ENCODE measurements at places on chromosomes 4 and X.

GRCh38 chr4:80566203-80566872, 230.8 kb downstream of the CFAP299 start:
- DNase-seq = no peak

DNA sequence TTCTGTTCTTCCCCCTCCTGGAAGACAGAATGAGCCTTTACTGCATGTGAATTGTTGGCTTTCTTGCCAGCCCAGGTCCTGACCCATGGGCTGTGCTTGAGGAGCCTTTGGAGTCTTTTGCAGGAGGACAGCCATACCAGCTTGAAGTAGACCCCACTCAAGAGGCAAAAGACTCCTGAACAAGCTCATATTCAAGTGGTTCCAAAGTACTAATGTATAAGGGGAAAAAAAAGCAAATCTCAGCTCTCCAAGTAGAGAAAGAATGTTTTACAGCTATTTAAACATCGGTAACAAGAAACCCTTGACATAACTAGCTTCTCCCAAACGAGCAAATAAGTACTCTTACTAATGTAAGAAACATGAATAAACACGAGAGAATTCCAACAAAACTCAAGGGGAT, 174.9 kb upstream of the MXRA5 start:
- no peak for DNase-seq

- peak; percentile 36 for DNase-seq
These were observed 16.9 kb downstream of the NKX3-2 start for GRCh38 chr4:13527192-13527980.

- DNase-seq = no peak
These were observed 103.5 kb downstream of the WWC2 start for GRCh38 chr4:183202523-183202922.

GRCh38 chrX:1835056-1835455, 220.2 kb downstream of the ASMT start:
- no peak for DNase-seq

GRCh38 chr4:141294306-141294705, 73.6 kb downstream of the ZNF330 start:
- DNase-seq = no peak

GRCh38 chr4:77187322-77187721, 30.3 kb downstream of the CCNG2 start:
- no peak for DNase-seq

DNA sequence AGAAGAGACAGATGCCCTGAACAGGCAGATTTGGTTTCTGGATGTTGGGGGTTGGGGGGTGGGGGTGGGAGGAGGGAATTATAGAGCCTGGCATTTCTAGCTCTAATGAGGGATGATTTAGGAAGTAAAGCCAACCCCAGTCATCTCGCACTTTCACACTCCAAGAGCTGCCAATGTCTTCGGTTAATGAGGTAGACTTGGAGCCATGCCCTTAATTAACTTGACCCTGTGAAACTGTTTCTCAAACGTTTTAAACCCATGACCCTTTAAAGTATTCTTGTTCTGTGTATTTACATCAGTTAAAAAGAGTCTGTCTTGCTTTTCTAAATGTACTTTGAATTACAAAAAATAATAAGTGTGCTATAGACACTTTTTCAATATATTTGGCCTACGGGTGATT, 466.9 kb downstream of the FAT4 start:
- DNase-seq = no peak

GRCh38 chr4:71294301-71294700, 44.5 kb upstream of the SLC4A4 start:
- no peak for DNase-seq

DNA sequence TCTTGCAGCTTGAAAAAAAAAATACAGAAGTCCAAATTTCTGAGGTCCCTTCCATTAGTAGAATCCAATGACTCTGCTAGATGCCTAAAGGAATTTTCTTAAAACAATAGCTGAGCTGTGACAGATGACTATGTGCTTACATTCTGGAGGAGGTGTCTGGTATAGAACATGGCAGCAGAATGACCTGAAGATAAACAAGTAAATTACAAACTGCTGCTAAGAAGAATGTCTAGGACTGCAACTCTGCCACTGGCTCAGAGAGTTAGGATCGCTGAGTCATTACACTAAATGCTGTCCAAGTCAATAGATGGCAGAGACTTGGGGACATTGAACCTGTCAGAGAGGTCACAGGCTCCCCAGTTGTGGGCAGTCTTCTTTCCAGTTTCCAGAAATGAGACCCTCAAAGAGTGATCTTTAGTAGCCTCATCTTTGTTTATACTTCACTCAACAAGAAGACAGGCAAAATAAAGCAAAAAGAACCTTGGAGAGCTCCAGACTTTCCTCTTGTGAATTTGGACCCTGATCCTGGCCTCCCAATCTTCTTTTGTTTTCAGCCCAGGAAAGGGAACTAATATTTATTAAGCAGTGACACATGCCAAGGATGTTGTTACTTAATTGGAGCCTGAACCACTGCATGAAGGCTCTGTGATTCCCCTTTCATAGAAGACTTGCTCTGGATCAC, 56.4 kb upstream of the SCML1 start:
- no peak for DNase-seq

GRCh38 chr4:129926936-129927335, 831.0 kb downstream of the C4orf33 start:
- no peak for DNase-seq

GRCh38 chrX:69025802-69026301, 139.4 kb downstream of the PJA1 start:
- DNase-seq = no peak

DNA sequence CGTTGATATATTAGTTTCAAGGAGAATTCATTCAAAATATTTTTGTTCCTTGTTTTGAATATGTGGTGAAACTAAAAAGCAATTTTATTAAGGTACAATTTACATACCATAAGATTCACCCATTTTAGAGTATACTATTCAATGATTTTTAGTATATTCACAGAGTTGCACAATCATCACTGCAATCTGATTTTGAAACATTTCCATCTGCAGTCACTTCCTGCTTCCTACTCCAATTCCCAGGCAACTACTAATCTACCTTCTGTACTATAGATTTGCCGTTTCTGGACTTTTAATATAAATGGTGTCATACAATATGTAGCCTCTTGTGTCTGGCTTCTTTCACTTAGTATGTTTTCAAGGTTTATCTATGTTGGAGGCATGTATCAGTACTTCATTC, 71.3 kb downstream of the SLC9A7 start:
- DNase-seq = no peak

DNA sequence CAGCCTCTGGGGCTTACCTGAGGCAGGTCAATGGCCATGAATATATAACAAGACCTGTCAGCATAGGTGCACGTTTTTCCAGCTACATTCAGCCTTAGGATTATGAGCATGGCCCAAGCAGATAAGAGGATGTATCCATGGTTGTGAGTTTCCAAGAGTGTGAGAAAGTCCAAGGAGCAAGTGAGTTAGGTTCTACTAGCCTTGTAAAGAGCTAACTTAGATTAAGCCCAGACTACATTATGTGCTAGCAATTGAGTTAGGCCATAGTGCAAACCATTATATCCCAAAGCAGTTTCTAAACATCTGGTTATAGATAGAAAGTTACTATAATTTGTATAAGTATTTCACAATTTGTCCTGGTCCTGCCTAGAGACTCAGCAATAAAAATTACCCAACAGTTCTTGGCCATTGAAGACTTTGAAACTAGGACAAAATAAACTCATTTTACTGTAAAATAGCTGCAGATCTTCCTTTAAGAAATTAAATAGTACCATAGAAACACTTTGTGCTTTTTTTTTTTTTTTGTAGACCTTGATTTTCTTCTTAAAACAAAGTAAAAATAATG, 312.0 kb downstream of the CAMK2D start:
- DNase-seq = no peak

- DNase-seq = no peak
These were observed 24.8 kb downstream of the DKK2 start for GRCh38 chr4:107011312-107011711.

DNA sequence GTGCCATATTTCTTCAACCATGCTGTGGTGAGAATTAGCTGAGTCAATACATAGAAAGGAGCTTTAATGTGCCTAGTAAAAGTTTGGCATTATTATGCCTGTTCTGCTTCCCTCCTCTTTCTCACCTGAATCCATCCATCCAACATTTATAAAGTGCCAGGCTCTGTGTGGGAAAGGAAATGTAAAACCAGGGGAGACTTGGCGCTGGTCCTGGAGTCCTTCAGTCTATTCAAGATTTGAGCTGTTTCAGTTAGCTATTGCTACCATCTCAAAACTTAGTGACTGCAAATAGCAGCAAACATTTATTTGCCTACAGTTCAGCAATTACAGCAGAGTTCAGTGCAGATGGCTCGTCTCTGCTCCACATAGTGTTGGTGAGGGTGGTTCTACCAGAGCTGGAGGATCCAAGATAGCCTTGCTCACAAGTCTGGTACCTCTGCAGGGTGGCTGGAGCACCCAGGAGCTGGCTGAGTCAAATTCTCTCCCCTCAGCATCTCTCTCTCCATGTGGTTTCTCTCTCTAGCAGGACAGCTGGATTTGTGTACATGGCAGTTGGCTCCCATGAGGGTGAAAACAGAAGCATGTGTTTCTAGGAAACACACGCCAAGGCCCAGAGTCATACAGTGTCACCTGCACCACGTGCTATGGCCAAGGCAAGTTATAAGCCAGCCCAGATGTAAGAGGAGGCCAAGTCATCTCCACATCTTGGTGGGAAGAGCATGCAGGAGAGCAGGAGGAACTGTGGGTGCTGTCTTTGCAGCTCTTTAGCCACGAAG, 77.3 kb downstream of the FHDC1 start:
- no peak for DNase-seq

- no peak for DNase-seq
These were observed 56.9 kb downstream of the MAD2L1 start for GRCh38 chr4:120009731-120010130.

DNA sequence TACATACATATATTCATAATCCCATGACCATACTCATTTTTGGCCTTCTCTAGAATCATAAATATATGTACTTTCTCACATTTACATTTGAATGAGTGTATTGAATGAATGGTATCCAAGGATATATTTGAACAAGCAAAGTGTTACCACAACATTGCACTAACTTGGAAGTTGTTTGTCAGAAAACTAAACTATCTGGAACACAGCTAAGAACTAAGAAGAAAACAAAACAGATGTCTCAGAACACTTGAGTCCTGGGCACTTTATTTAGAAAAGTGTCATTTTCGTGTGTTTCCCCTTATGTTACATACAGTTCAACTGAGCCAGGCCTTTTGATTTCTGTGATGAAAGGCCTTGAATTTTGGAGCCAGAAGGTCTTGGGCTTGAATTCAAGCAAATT, 466.7 kb upstream of the FAT1 start:
- DNase-seq = no peak

GRCh38 chrX:140507223-140507981, 2.5 kb upstream of the SOX3 start:
- no peak for DNase-seq

DNA sequence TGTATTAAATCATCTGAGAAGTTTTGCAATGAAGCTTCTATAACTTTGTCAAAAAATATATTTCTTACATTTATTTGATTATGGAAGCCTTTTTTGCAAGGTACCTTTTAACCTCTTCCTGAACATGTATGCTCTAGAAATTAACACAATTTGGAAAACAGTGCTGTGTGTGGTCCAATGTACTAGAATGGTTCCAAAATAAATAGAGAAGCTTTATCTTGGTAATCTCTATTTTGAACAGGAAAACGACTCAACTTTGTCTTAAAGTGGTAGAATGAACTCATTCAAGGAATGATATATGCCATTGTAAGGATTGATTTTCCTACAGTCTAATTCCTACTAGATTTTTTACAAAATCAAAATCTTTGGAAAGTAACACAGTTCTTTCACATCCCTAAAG, 248.5 kb downstream of the UNC5C start:
- DNase-seq = no peak

GRCh38 chrX:1336948-1337779, 579 bp downstream of the IL3RA start:
- no peak for DNase-seq

DNA sequence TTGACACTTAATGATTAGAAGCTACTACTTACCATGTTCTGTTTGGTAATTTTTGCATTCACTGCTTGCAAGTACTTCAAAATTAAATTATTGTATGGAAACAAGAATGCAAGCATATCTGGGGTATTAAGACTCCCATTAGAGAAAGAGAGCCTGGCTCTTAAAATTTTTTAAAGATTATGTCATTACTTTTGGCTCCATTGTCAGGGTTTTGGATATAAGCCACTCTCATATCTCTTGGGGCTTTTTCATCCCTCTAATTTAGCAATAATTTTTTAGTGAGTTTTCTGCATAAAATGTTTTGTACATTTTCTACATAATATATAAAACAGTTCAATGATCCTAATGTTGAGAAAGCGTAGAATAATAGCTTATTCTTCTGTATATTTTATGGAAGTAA, 49.4 kb downstream of the SLC9A6 start:
- no peak for DNase-seq

- DNase-seq = no peak
These were observed 17.4 kb downstream of the ADH6 start for GRCh38 chr4:99201690-99202089.

DNA sequence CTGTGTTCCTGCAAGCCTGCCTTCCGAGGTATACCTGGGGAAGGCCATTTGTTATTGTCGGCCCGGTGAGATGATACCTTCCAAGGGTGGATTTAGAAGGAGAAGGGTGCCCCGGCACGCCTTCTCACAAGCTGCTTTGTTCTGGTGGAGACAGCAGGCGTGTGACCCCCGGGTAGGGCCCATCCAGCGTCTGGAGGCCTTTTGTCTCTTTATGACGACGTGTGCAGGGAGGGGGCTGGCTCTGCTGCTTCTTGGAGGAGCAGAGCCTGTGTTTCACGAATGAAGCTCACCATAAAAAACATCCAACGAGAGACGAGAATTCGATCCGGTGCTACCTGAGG, 45.3 kb downstream of the SHOX start:
- no peak for DNase-seq

- no peak for DNase-seq
These were observed 137.4 kb downstream of the FRYL start for GRCh38 chr4:48642421-48643374.

- DNase-seq = no peak
These were observed 171.3 kb downstream of the BTC start for GRCh38 chr4:74623041-74623440.

GRCh38 chr4:168509786-168510185, 12.9 kb downstream of the PALLD start:
- no peak for DNase-seq

All from mesothelial cell of epicardium (in vitro differentiated cells).